T-helper 2 cell treated with Interferon-gamma antibody and Interleukin-4, amounts not matched to agents 100 ng/mL and 5 ng/mL, for 36 hours (primary cell): ENCODE measurements at places on chromosomes 11 and 22. TPM values are rescaled to one million over a fixed set of nuclear protein-coding genes. Genes with fewer than 3 reads are reported as not detected.

CFAP300 gene
- not detected in 2 replicates for total RNA-seq

TMEM45B gene
- 0.36 and 0.43 TPM in 2 replicates for total RNA-seq

MMP13 gene
- total RNA-seq: not detected in 2 replicates

DRG1 gene
- 83.0 and 88.7 TPM in 2 replicates for total RNA-seq

EFCAB6 gene
- 0.20 TPM in 1 of 2 replicates, not detected in the other for total RNA-seq

LYVE1 gene
- not detected in 2 replicates for total RNA-seq

TRPM5 gene
- total RNA-seq: not detected in 2 replicates
